ENCODE measurements at places on chromosomes 5 and 9.

DNA sequence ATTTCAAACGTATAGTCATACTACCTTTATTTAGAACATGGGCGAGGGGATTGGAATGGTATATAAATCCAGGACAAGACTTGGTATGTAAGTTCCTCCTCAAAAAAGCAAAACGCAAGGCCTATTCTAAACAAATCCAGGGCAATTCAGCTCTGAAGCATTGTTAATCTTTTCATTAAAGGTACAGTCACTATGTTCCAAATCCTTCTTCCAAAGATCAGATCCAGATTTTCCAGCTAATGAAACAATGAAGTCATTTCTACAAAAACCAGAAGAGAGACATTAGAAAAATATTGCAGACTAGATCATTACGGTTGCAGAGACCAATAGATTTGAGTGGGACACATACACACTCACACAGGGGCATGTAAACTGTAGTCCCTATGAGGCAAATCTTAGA is 116.1 kb upstream of the BNC2 start:
- DNase-seq, result no peak

DNA sequence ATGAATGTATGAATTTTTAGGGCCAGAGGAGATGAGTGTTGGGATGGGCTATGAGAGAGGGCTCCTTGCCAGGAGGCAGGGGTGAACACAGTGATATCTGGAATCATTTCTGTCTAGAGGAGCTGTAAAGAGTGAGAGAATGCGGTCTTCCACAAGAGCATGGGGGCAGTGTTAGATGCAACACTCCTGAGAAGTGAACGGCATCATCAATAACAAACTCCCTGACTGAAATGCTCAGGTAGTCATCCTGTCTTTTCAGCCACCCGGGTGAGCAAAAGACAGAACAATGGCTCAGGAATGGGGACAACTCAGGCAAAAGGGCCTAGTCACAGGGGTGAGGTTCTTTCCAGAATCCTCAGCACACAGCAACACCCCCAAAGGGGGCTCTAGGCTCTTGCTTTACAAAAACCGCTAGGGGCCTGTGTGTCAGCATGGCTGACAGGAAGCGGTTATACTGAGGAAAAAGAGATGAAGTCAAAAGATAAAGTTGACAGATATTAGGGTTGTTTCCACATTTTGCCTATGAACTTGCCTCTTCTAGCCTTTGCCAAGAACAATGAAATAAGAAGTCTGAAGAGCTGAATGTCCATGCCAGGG is 104.6 kb upstream of the LRRTM2 start:
- DNase-seq, result no peak

- DNase-seq, result no peak
Measured at GRCh38 chr5:169549453-169550100, 34.0 kb upstream of the SPDL1 start.

GRCh38 chr9:87189006-87189405 is 241.7 kb upstream of the GAS1 start:
- no peak for DNase-seq

GRCh38 chr9:124880501-124880900 is 18.6 kb downstream of the ARPC5L start:
- DNase-seq, result no peak

GRCh38 chr5:152246401-152246800 is 158.7 kb downstream of the NMUR2 start:
- peak; percentile 15 for DNase-seq

- no peak for DNase-seq
Measured at GRCh38 chr9:132193227-132194124, 31.6 kb downstream of the NTNG2 start.

- no peak for DNase-seq
Measured at GRCh38 chr9:93824386-93825294, 130.5 kb downstream of the BARX1 start.

DNA sequence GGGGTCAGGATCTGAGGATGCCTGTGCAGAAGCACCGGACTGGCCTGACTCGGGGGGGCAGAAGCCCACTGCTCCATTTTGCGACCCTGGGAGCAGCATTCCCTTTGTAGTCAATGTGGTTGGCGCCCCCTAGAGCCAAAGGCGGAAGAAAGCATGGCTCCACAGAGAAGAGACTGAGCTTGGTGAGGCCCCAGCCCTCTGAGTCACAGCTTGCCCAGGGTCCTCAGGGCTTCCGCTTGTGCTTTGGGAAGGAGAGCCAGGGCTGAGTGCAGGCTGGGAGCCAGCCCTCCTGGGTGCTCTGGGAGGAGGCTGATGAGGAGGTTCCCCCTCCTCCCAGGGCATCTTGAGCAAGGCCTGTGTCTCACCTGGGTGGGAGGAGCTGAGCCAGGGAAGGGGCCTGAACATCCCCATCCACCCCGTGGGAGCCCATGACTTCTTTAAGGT is 5.5 kb upstream of the AQP3 start:
- DNase-seq, result peak; percentile 56

DNA sequence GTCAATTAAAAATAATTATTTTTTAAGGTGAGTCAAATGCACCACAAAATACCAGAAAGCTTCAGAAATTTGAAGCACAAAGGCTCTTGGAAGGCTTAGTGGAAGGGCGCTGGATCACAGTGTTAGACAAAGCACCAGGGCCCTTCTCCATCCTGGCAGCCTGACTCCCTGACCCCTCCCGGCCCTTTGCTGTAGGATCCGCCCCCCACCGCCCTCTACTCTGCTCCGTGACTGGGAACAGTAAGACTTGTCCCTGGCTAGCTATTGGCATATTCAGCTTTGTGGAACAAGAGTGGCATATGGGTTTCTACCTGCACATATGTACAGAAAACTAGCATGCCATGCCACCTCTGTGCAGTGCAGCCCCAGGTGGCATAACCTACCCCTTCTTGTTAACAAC is 222.1 kb downstream of the SYK start:
- no peak for DNase-seq

DNA sequence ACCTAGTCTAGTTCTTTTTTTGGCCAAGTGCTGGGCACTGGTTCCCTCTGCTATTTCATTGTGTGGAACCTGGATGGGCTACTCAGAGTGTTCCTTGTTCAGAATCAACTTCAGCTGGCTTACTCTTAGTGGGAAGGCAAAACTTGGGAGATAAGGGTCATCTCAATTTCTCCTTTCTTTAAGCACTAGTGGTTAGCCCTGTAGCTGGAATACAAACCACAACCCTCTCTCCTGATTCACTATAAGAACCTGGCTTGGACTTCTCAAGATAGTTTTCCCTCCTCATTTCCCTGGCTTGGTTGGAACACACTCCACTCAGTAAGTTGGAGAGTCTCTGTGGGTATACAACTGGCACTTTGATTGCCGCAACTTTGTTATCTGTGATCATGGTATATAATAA is 35.1 kb downstream of the GRIA1 start:
- no peak for DNase-seq

DNA sequence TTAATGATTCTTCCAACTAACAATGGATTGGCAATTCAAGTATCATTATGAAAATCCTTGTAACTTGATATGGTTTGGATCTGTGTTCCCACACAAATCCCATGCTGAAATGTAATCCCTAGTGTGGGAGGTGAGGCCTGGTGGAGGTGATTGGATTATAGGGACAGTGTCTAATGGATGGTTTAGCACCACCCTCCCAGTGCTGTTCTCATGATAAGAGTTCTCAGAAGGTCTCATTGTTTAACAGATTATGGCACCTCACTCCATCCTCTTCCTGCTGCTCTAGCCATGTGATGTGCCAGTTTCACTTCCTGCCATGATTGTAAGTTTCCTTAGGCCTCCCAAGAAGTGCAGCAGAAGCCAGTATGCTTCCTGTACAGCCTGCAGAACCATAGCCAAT is 1116.2 kb upstream of the EDIL3 start:
- DNase-seq, result no peak

DNA sequence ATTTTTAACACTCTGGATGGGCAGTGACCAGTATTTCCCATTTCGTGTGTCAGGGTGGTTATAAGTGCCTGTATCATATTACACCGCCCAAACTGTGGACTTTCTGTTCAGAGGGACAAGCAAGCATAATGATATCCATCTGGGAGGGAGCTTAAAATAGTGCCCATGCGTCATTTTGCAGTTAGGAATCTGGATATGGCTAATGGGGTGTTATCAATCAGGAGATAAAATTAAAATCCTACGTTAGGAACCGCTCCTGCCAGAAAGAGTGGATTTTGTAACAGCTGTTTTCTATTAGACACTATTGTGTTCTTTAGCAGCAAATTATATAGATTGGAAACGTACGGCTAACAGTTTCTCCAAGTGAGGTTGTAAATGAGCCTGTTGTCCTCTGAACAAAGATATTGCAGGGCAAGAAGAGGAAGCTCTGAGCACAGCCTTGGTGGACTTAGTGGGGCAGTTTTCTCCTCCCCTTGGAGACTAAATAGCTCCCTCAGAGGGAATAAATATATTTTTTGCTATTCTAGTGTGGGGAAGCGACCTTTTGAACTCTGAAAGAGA is 160.4 kb downstream of the SPATA31D1 start:
- DNase-seq, result no peak

DNA sequence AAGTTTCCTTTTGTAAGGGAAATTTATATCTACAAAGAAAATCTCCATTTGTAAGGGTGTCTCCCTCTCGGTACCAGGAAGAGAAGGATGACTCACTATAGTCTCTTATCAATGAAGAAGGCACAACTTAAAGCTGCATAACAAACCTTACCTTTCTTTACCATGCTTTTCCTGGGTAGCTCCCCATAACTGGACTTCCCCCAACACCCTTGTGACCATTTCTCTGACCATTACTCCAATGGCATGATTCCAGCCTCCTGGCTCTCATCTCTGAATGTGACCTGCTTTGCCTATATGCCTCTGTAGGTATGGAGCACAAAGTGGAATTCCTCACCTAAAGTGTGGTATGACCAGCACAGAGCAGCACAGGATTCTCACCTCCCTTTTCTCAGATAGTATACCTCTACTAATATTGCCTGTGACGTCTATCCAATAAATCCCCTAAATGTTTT is 62.8 kb downstream of the GNA14 start:
- no peak for DNase-seq

DNA sequence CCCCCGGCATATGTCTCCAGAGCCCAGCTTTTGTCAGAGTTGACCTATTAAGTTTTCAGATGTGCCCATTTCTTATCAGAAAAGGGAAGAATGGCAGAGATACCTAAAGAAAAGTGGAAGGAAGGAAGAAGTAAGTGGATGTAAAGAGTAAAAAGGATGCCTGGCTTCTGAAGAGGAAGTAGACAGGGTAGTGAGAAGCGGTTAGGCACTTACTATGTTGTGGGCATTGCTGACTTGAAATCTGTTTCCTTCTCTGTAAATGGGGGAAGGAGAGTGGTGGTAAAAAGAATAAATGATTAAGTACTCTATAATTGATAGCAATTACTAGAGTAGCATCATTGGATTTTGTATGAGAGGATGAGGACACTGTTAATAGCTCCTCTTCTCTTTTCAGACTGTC is 9.9 kb downstream of the ANP32B start:
- DNase-seq, result no peak

All from right kidney (tissue), 9 donors.